ENCODE measurements at places on chromosomes 7 and 10. TPM values are rescaled to one million over a fixed set of nuclear protein-coding genes. Genes with fewer than 3 reads are reported as not detected.

Gene GPR85
- total RNA-seq, result 2.4 TPM

Gene COMTD1
- total RNA-seq, result 10.7 TPM

Gene LIPF
- total RNA-seq, result not detected

GRCh38 chr7:15977663-15978062 lies 291.2 kb upstream of the MEOX2 start:
- H3K36me3 ChIP-seq, result no peaks in the 10 kb centered on the region
- H3K4me3 ChIP-seq, result peak overlapping the region; percentile 2
- peak overlapping the region; percentile 39 for H3K27ac ChIP-seq
- H3K4me1 ChIP-seq, result peaks cover 33% of the 10 kb centered on the region
- no peaks in the 10 kb centered on the region for H3K27me3 ChIP-seq

- H3K4me1 ChIP-seq, result peaks cover 7% of the 10 kb centered on the region
- no peak overlapping the region for H3K4me3 ChIP-seq
- H3K27ac ChIP-seq, result no peak overlapping the region
These were observed 379.7 kb upstream of the ZMIZ1 start for GRCh38 chr10:78688901-78689583.

GRCh38 chr10:92240289-92241157 lies 50.4 kb downstream of the CPEB3 start:
- peak overlapping the region; percentile 93 for H3K4me3 ChIP-seq
- H3K4me1 ChIP-seq, result peaks cover 35% of the 10 kb centered on the region
- H3K36me3 ChIP-seq, result 0 out of 2 replicates have a peak, but pooled peaks cover 4% of the 10 kb centered on the region
- peak; percentile 57 for DNase-seq
